ENCODE measurements at places on chromosomes 7 and 10. TPM values are rescaled to one million over a fixed set of nuclear protein-coding genes. Genes with fewer than 3 reads are reported as not detected.

SEMA3D gene
- 0.99 TPM for total RNA-seq

DNA sequence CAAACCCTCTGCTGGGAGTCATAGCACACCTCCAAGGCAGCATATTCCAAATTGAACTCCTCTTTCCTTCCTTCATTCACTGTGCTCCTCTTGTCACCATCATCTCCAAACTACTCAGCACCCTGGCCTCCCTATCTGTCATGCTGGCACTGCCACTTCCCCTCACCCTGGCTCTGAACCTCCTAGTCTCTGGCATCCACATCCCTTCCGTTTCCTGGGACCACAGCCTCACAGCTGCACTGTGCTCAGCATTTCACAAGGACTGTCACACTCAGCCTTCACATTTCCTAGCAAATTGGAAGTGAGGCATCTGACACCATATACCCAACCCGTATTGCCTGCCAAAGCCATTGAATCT lies 124.7 kb downstream of the WDR11 start:
- no peak for DNase-seq

- peak; percentile 32 for DNase-seq
Observed at GRCh38 chr10:125152450-125153368, 7.7 kb downstream of the CTBP2 start.

- DNase-seq: peak; percentile 19
Observed at GRCh38 chr10:97928897-97929296, 79.3 kb downstream of the GOLGA7B start.

DNA sequence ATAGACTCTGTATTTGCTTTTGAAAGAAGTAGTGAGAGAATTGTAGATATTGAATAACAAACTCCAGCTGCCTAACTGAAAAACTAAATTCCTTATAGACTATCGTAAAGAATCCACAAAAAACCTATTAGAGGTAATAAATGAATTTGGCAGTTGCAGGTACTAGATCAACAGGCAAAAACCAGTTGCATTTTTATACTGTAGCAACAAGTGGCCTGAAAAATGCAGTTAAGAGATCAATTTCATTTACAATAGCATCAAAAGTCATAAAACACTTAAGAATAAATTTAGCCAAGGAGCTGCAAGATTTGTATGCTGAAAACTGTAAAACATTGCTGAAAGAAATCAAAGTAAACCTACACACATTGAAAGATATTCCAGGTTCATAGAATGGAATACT lies 70.3 kb downstream of the GALNT11 start:
- DNase-seq: no peak

- peak; percentile 67 for DNase-seq
Observed at GRCh38 chr10:69278446-69278963, at the start of gene HK1. TSS of gene HK1 (plus strand) at chr10:69278496.

- DNase-seq: no peak
Observed at GRCh38 chr7:148318102-148318811, 272.3 kb upstream of the C7orf33 start.

GRCh38 chr10:131464789-131465188 lies 153.3 kb upstream of the TCERG1L start:
- no peak for DNase-seq

DNA sequence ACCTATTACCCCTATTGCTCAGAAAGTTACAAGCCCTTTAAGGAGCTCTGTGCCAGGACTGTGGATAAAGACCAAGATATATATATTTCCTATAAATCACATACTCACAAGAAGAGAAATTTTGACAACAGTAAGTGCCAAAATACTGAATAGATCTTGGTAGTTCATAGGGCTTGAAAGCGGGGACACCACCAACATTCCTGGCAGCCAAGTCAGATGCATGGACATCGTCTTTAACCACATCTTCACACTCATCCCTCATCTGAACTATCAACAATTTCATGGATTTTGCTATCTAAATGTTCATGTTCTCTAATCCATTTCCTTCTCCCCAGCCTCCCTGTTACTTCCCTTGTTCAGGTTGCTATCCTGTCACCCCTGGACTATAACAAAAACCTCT lies 67.5 kb upstream of the LRRC17 start:
- no peak for DNase-seq

DNA sequence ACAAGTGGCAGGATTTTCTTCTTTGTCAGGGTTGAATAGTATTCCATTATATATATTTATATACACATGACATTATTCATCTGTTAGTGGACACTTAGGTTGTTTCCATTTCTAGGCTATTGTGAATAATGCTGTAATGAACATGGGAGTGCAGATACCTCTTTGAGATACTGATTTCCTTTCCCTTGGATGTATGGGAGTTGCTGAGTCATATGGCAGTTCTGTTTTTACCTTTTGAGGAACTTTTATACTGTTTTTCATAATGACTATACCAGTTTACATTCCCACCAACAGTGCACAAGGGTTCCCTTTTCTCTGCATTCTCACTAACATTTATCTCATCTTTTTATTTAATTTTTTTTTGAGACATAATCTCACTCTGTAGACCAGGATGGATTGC lies 1.8 kb upstream of the CLCN1 start:
- DNase-seq: no peak

TAS2R38 gene
- not detected for total RNA-seq

DNA sequence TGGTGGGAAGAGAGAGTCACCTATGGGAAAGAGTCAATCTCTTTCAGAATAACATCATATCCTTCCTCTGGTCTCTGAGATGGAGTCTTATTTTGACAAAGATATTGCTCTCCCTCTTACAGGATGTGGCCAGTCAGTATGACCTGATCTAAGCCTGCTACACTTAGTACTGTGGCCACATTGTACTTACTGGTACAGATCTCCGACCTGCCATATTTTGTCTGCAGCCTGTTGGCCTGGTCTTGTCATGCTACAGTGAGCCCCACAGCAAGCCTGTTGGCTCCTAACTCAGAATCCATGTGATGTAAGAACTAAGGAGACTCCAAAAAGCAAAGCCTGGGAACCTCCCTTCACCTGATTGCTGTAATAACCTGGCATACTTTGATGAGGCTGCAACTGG lies 377.8 kb downstream of the SFMBT2 start:
- no peak for DNase-seq

DNA sequence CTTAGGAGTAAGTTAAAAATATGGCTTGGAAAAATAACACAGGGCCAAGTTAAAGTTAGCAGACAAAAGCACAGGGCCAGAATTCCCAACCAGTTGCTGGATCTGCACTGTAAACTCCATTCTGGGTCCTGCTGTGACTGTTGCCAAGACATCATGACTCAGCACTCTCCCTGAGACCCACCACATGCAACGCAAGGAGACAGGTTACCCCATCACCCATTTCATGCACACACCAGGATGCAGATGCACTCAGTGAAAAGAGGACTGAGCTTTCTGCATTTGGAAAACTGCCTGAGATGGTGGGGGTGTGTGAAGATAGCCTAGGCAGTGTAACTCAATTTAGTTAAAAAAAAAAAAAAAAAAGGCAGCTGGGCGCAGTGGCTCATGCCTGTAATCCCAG lies 97.6 kb upstream of the ZNF438 start:
- peak; percentile 27 for DNase-seq

GRCh38 chr7:102147008-102147407 lies 139.7 kb upstream of the SH2B2 start:
- no peak for DNase-seq

- DNase-seq: no peak
Observed at GRCh38 chr10:66673071-66673470, 252.8 kb upstream of the LRRTM3 start.

DNA sequence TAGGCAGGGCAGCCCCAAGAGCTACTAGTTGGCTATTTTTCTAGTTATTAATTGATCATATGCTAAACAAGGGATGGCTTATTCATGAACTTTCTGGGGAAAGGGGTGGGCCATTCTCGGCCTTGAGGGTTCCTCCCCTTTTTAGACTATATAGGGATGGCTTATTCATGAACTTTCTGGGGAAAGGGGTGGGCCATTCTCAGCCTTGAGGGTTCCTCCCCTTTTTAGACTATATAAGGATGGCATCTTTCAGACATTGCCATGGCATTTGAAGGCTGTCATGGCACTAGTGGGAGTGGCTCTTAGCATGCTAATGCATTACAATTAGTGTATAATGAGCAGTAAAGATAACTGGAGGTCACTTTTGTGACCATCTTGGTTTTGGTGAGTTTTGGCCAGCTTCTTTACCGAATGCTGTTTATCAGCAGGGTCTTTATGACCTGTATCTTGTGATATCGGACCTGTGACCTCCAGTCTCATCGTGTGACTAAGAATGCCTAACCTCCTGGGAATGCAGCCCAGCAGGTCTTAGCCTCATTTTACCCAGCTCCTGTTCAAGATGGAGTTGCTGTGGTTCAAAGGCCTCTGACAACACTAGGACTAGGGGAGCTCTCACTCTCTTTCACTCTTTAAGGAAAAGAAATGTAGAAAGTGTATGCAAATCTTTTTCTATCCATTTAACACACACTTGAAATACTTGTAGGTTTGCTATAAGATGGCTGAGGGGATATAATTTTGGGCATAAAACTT lies 7.8 kb downstream of the FHIP2A start:
- no peak for DNase-seq

GRCh38 chr10:119782981-119783664 lies 57.3 kb downstream of the INPP5F start:
- DNase-seq: no peak

NOS3 gene
- 1.3 TPM for total RNA-seq

GIMAP5 gene
- total RNA-seq: not detected

WASHC2C gene
- 24.6 TPM for total RNA-seq

SCIN gene
- total RNA-seq: not detected

- no peak for DNase-seq
Observed at GRCh38 chr7:131652934-131653333, 96.5 kb upstream of the PODXL start.

- DNase-seq: no peak
Observed at GRCh38 chr7:140209866-140210609, 33.3 kb upstream of the KDM7A start.

DNA sequence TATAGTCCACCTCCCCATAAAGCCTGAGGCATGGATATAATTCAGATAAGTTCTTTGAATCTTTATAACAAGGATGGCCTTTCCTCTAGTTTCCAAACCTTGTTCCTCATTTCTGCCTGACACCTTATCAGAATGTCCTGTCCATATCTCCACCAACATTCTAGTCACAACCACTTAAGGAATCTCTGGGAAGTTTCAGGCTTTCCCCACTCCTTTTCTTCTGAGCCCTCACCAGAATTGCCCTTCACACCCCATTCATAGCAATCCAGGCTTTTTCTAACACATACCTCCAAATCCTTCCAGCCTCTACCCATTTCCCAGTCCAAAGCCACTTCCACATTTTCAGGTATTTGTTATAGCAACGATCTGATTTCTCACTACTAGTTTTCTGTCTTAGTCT lies 18.0 kb upstream of the DIP2C start:
- DNase-seq: no peak

DNA sequence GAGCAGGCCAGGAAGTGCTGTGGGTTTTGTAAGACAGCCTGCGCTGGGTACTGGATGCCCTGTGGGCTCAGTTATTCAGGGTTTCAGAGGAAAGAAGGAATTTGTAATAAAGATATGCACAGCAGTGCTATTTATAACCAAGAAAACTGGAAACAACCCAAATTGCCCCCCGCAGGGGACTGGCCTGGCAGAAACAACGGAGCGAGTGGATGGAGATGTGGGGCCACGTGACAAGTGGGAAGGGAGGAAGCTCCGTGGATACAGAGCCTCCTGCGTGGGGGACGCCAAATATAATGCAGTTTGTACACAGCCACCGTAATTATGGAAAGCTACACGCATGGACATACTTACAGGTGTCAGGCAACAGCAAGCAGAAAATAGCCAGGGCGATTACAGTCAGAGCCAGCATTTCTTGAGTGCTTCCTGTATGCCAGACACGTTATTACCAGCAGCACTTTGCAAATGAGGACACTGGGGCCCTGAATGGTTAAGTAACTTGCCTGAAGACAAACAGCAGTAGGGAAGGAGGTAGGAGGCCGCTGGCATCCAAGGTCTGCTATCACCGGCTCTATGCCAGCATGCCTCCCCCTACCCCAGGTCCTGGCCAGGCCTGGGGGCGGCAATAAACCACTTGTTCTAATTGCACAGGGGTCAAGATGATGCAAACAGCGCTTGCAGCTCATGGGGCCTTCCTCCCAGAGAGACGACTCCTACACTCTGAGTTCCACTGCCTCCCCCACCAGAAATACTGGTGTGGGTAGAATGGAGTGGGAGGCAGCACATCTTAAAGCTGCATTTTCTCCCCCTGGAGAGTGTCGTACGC lies 8.7 kb upstream of the CAMK2B start:
- no peak for DNase-seq

OR2A42 gene
- 0.15 TPM for total RNA-seq

CCL24 gene
- not detected for total RNA-seq

GRCh38 chr10:126016156-126016805 lies 119.9 kb downstream of the FANK1 start:
- DNase-seq: no peak

DNA sequence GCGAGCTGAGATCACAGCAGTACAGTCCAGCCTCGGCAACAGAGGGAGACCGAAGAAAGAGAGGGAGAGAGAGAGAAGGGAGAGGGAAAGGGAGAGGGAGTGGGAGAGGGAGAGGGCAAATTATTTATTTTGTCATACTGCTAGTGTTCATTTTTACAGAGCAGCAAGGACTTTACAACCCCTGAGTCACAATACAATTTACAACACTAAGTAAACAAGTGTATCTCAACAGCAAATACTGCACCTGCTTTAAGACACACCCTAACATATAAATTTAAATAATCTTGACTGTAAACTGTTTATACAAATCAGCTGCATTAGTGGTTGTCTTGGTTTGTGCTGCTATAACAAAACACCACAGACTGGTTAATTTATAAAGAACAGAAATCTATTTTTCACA lies 27.2 kb downstream of the HTR5A start:
- no peak for DNase-seq

DNA sequence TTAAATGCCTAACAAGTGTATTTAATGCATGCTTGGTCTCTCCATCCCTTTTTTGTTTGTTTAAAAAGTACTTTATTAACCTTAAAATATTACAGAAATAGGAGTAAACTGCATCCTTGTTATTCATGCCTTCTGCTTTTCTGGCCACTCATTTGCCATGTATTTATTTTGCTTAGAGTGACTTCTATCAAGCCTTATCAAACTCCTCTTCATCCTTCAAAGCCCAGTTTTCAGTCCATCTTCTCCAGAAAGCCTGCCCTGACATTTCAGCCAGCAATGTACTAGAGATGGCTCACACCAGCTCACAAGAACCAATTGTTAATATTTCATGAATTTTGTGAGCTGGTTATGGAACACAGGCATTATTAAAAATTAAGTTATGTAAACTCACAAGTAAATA lies 82.8 kb downstream of the NHLRC2 start:
- DNase-seq: no peak

PSMA2 gene
- total RNA-seq: 178 TPM

STOX1 gene
- total RNA-seq: 53.9 TPM

TSPAN14 gene
- total RNA-seq: 68.9 TPM

CC2D2B gene
- total RNA-seq: 0.22 TPM

Data from neural progenitor cell (in vitro differentiated cells).